ENCODE measurements at places on chromosomes 3 and 15.

- no peak for DNase-seq
These were observed 2.5 kb upstream of the AQP9 start for GRCh38 chr15:58135511-58136174.

DNA sequence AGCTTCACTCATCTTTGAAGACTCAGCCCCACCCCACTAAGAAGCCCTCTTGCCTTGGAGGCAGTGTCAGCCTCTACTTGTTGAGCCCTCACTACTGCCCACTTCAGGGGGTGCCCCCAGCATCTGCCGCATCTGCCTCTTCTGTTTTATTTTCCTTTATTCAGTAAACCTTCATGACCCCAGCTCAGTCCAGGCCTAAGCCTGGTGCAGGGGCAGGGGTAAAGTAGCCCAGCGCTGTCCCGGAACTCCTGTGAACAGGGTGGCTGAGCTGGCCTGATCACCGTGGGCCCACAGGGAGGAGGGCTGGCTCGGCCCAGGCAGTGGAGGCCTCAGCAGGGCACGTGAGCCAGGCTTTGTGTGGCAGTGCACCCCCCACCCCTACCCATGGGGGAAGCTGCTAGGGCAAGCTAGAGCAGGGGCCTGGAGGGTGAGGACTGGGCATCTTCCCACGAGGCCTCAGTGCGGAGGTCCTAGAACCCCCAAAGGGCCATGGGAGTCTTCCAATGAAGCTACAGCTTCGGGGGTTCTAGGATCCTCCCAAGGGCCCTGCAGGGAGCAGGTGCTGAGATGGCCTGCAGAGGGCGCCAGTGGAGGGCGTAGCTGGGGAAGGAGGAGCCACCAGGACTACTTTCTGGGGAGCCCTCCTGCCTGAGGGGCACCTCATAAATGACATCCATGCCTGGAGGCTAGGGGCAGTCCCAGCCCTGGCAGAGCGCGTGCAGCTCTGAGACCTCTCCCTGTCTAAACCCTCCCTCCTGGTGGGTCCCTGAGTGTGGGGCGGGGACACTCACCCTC is 36.0 kb downstream of the TSPAN3 start:
- DNase-seq = no peak

DNA sequence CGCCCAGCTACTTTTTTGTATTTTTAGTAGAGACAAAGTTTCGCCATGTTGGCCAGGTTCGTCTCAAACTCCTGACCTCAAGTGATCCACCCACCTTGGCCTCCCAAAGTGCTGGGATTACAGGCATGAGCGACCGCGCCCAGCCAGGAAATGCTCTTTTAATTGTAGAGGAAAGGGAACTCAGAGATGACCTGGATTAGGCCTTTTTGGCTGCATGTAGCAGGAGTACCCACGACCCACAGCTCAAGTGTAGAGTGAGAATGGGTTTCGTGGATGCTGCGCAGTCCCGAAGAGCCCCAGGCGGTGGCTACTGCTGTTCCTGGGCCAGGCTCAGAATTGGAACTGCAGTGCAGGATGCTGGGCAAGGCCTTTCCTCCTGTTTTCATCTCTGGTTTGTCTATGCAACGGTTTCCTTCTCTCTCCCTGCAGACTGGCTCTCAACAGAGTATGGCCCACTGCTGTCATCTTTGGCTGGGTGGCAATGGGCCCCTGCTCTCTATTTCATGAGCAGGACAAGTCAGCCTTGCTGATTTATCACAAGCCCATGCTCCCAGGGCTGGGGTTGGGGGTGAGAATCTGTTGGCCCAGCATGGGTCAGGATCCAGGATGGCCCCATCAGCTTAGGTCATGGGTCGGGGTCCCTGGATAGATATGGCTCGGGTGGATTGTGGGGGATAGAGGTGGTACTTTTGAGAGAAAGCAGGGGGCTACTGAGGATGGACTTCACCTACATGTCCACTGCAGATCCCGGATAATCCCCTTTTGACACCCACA is 51.2 kb downstream of the GASK1A start:
- DNase-seq = no peak

DNA sequence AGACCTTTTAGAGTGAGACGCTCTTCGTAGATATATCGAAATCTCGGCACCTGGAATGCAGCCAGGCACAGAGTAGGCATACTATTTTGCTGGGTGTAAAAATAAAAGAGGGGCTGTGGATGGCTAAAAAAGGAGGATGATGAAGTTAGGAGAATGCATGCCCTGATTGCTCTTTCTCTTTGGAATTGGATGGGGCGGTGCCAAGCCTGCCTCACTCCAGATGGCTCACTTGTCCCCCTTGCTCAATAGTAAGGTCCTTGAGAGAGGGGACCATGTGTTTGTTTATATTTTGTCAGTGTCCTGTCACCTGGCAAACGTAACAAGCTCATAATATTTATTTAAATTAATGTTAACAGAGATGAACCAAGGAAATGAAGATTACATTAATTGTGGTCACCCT is 33.0 kb downstream of the SNRK start:
- DNase-seq = no peak

GRCh38 chr3:170356596-170357175 is 829 bp upstream of the SKIL start:
- peak; percentile 11 for DNase-seq

GRCh38 chr3:100113723-100114412 is 433 bp downstream of the FILIP1L start:
- no peak for DNase-seq

- no peak for DNase-seq
These were observed 12.6 kb upstream of the COL8A1 start for GRCh38 chr3:99625643-99626416.

DNA sequence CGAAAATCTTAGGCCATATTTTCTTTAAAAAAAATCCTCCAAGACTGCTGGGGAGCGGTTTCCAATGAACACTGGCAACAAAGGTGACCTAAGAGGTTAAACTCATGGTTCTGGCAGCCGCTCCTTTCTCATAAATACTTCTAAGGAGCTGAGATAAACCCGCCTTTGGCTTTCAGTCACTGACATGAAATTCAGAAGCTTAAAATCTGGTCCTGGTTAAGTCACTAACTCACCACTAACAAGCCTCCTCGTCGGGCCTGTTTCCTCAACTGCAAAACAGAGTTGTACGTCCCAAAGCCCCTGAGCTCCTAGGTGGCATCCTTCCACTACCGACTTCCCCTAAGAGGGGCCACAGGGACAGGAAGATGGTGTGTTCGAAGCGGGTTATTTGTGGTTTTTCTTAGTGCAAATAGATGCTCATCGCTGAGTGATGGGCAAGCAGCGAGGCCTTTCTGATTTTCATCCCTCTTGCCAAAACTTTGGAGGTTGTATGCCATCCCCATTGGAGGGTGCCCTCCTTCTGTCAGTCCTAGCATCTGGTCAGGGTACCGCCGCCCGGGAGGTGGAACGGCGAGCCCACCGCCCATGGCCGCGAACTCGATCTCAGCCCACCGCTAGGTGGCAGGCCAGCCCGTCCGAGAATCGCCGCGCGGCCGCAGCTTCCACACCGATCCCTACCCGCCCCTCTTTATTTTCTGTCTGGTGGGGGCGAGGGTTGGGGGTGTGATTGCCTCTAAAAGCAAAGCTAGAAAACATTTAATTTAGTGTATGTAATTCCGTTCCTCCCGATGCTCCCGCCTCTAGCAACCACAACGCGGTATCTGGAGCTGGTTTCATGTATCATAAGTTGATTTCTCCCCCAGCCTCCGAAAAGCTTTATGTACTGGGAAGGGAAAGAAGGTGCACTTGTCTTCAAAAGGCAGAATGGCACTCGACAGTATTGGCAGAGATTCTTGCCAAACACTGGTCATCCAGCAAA is 4.6 kb downstream of the BCL6 start:
- DNase-seq = peak; percentile 62

DNA sequence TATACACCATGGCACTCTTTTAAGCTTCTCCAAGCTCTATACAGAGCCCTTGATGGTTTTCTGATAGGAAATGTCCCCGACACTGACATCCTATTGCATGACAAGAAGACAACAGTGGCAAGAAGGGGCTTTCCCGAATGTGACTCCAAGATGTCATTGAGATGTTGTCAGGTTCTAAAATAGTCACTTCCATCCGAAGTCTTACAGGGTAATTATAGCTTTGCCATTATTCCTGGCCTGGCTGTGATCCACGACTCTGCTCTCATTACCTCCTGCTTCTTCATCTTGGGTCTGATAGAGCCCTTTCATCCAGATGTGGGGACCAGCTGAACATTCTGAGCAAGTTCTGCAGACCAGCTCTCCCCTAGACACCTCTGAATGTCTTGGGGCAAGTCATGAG is 40.6 kb upstream of the ADAMTS9 start:
- no peak for DNase-seq

- no peak for DNase-seq
These were observed 65.7 kb upstream of the DGKG start for GRCh38 chr3:186427627-186428281.

All from activated CD4-positive, alpha-beta T cell treated with anti-CD3 and anti-CD28 coated beads, Interleukin-2, amount 50 U/mL, for 4 hours (primary cell).